Left forelimb (tissue), 1 donor: ENCODE measurements at places on chromosomes 7 and 10.

GRCh38 chr7:99461221-99461620 is 4.7 kb downstream of the ATP5MF start:
- DNase-seq, result no peak

DNA sequence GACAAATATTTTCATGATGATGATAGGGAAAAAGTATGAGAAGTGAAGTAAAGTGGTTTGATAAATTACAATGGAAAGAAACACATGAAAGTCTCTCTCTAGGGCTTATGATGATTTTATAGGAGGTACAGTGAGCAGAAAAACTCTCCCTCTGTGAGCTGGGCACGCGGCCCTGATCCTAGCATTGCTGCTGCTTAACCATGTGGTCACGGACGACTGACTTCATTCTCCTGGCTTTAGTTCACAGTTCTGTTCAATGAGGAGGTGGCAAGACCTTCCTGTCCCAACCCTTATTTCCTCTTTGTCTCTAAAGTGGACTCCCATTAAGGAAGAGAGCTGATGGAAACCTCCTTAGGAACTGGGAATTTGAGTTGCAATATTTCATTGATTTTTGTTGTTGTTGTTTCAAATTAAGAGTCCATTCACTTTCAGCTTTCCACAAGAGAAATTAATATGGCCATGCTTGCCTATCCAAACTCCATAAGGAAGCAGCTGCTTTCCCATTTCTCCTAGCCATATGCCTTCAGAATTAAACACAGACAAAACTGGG is 8.2 kb upstream of the PON3 start:
- no peak for DNase-seq

GRCh38 chr7:44432381-44432977 is 58.0 kb downstream of the NUDCD3 start:
- no peak for DNase-seq

DNA sequence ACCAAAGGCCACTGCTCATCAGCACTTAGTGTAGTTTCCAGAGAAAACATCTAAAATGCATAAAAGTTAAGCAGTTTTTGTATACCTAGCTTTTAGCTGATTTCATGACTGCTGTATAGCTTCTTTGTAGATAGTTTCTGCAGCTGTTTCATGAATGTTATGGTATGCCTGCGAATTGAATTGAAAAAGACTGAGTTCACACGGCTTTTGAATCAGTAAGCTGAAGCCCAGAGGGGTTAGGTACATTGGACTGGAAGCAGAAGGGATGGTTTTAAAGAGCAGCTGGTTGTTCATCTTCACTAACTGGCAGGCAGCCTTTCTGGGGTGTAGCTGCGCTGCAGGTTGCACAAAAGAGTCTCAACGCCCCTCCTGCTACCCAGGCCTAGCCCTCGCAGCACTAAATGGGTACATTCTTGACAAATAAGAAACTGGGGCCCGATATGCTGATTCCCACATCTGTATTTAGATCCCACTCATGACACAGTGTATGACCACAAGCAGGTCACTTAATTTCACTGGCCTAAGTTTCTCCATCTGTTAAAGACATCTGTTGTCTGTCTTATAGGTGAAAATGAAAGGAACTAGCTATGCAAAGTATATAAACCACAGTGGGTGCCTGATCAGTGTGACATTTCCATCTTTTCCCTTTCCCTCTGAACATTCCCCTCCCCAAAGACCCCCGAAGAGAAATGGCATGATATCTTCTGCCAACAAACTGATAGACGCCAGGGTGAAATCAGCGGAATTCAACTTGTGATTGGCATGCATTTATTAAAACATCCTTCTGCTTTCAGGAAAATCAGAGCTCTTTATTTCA is 85.9 kb upstream of the AGBL3 start:
- DNase-seq, result no peak

DNA sequence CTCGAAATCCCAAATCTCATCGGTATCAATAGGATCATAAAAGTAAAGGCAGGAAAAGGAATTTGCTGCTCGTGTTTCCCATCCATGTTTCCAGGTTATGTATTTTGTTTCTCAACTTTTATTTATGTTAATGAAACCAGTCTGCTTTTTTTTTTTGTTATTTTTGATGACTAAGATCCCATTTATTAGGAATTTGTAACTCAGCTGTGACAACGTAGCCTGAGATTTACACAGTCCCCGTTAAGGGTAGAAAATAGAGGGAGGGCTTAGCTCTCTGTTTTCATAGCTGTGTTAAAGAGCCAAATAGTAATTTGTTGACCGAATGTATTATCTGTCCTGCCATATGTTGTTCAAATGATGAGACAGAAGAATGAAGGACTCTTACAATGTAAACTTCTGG is 164.0 kb downstream of the MGMT start:
- DNase-seq, result no peak

GRCh38 chr7:16904076-16904475 is 22.3 kb upstream of the AGR3 start:
- no peak for DNase-seq

GRCh38 chr10:50554995-50555568 is 68.7 kb downstream of the SGMS1 start:
- DNase-seq, result no peak

DNA sequence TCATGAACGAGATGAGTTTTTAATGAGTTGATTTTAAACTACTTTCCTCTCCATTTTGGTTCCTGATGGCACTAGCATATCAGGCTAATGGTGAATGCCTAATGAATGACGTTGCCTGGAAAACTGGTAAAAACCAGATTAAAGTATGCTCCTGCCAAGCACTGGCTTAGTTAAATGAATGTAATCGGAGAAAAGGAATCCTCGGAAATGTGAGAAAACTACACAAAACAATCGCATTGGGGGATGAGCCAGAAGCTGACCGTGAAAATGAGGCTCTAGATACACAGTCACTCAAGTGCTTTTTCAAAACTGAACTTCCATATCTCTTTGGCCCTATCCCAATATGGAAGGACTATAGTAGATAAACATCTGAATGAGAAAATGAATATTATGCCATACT is 153.8 kb upstream of the COL1A2 start:
- DNase-seq, result no peak

GRCh38 chr7:646487-646886 is 80.0 kb upstream of the DNAAF5 start:
- DNase-seq, result no peak

- DNase-seq, result no peak
These were observed 62.6 kb downstream of the IKZF1 start for GRCh38 chr7:50367100-50367499.

- no peak for DNase-seq
These were observed 343.7 kb downstream of the PTEN start for GRCh38 chr10:88207121-88207546.

DNA sequence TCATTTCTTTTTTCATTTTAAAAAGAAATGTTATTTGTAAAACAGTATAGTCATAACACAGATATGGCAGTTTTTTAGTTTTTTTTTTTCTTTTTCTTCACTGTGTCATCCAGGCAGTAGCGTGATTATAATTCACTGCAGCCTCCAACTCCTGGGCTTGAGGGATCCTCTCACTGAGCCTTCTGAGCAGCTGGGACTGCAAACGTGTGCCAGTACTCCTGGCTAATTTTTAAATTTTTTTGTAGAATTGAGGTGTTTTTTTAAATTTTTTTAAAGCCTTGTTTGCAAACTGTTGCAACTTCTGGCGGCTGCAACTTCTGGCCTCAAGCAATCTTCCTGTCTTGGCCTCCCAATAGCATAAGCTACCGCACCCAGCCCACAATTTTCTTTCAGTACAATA is 63.0 kb downstream of the HELLS start:
- no peak for DNase-seq

GRCh38 chr7:53812135-53812534 is 730.0 kb upstream of the VSTM2A start:
- no peak for DNase-seq

- DNase-seq, result no peak
These were observed 317.6 kb upstream of the KIAA1217 start for GRCh38 chr10:23891301-23891700.

GRCh38 chr7:32164341-32164996 is 94.3 kb upstream of the PDE1C start:
- DNase-seq, result no peak

- no peak for DNase-seq
These were observed 752.5 kb upstream of the ZWINT start for GRCh38 chr10:57113545-57113944.

DNA sequence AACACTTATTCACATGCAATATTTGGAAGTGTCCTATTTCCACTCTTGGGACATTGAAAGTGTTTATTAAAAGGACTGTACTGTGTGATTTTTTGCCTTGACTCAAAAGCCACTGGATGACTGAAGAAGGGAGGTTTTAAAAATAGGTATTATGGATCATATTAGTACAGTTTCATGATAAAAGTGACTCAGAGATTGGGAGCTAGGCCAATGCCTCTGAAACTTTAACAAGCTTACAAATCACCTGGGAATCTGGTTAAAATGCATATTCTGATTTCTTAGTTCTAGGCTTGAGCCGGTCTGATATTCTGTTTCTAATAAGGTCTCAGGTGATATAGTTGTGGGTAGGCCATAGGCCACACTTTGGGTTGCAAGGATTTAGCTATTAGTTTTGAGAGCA is 191.2 kb downstream of the PLXDC2 start:
- DNase-seq, result no peak

DNA sequence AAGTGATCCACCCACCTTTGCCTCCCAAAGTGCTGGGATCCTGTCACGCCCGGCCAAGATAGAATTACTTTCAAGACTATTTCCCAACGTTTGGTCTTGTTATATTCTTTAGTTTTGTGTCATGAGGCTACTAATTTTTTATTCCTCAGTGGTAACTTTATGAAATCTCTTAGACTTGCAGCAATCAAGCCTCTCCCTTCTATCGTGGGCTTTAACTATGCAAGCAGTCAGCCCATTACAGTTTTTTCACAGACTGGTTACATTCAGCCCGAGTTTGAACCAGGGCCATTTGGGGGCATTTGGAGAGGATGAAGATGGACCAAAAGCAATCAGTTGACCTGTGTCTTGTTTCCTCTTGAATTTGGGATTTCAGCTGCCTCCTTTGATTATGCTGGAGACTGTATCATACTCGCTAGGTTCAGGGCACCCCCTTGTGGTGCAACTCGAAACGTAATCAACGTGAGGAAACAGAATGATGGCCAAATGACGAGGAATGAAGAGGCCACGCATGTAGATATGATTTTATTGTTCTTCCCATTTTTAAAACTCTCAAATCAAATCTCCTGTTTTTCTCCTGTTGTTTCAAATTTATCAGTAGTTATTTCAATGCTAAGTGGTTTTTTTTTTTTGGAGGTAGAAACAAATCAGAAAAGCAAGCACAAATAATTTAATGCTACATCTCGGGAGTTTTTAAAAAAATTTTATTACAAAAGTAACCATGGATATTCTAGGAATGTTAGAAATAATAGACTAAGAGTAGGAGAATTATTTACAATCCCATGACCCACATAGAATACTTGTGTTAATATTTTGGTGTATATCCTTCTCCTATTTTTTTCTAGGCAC is 151.6 kb downstream of the KIAA1217 start:
- DNase-seq, result peak; percentile 78

- no peak for DNase-seq
These were observed 991 bp upstream of the FAM204A start for GRCh38 chr10:118343115-118343514.

DNA sequence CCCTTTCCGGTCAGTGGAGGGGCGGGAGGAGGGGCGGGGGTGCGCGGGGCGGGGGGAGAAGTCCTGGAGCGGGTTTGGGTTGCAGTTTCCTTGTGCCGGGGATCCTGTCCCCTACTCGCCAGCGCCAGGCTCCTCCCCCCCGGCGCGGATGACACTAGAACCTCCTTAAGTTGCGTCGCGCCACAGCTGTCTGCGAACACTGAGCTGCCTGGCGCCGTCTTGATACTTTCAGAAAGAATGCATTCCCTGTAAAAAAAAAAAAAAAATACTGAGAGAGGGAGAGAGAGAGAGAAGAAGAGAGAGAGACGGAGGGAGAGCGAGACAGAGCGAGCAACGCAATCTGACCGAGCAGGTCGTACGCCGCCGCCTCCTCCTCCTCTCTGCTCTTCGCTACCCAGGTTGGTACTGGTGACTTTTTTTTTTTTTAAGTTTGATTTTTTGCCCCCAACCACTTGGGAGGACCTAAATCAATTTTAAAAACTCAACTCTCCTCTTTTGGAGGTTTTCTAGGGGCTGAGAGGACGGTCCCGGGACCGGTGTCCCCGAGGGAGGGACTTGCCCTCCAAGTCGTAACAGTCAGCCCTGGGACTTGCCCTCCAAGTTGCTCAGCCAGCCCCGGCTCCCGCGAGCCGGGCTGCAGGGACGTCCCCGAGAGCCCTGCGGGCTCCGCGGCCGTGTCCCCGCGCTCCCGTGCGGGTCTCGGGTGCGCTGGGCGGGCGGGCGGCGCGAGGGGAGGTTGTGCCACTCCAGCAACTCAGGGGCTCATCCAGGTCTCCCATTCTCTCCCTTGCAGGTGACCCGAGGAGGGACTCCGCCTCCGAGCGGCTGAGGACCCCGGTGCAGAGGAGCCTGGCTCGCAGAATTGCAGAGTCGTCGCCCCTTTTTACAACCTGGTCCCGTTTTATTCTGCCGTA is at the start of gene GATA3:
Gene GATA3 (plus strand): TSS at position 195 of the 914 bp plus-strand sequence. CDS start 968 bp downstream, outside the sequence.
- DNase-seq, result no peak

DNA sequence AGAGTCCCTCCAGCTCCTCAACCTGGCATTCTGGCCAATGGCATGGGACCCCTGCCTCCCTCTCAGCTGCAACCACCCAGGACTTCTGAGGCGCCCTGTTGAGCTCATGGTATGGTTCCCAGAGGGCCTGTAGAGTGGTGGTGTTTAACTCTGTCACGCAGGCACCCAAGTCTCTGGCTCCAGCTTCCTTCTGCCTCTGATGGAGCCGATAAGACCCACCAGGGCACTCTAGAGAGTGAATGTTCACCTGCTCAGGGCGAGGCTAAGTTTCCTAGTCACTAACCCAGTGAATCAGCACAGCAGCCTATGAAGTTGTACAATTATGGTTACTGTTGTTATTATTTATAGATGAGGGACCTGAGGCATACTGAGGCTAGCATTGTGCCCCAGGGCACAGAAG is 120.4 kb downstream of the ZMIZ1 start:
- DNase-seq, result no peak

GRCh38 chr10:32141018-32141807 is 85.0 kb upstream of the KIF5B start:
- no peak for DNase-seq

GRCh38 chr10:90947030-90947960 is 26.4 kb upstream of the ANKRD1 start:
- DNase-seq, result no peak

- DNase-seq, result no peak
These were observed 176.4 kb downstream of the TAX1BP1 start for GRCh38 chr7:27916372-27916771.

DNA sequence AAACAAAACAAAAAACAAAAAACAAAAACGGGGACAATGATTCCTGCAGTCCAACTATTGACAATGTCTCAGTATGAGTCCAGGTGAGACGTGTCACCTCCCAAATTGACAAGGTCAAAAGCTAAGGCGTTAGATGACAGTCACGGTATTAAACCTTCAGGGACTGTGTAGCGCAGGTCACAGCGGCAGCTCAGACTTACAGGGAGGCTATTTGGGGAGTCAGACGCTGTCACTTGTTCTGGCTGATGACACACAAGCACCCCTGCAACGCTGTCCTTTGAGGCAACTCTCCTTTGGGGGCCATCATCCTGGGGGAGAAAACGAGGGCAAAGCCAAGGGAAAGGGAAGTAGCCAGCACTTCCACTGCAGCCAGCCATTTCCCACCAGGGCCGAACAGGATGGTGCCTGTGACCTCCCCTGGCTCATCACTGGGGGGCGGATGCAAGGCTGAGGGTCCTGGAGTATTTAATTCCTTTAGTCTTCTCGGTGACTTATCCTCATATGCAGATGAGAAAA is 55.3 kb downstream of the SVIL start:
- DNase-seq, result no peak
